CD4-positive, alpha-beta T cell treated with Interleukin-15 for 1 hour (primary cell): ENCODE measurements at places on chromosomes 7 and 10.

GRCh38 chr7:90552521-90552920 lies 43.6 kb upstream of the CDK14 start:
- no peak for DNase-seq

DNA sequence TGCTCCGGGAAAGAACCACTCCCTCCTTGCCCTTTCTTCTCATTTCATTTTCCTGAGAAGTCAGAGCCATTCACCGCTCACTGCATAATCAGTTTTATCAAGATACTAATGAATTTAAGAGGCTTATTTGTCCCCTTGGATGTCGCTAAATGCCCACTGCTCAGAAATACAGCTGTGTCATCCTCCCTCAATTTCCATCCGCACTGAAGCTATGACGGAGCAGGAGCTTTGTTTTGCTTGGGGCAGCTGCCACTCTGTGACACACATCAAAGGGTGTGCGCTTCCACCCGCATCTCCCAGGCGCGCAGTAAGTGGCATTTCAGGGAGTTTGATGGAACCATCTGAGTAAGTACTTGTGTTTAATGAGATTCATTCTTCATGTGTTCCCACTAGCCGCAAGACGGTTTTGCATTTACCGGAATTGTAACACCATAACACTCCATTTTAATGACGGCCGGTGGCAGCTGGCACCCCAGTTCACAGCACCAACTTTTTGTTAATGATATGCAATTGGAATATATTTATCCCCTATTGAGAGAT lies 103.8 kb upstream of the PARD3 start:
- no peak for DNase-seq

GRCh38 chr10:114352653-114353298 lies 51.5 kb downstream of the AFAP1L2 start:
- DNase-seq = no peak

DNA sequence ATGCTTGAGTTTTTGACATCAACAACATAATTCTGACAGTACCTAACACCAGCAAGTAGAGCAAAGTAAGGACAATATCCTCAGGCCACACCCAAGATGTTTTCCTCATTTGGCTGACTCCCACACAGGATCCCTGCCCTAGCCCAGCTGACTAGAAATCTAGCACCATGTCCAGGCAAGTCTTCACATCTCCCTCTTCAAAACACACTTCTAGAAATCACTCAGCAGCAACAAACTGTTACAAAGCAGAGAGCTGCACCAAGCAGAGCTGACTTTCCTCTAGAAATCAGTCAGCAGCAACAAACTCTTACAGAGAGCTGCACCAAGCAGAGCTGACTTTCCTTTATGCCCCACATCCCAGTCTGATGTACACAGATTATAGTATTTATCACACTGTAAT lies 7.7 kb downstream of the TMEM168 start:
- DNase-seq = no peak

GRCh38 chr7:155392726-155393570 lies 65.0 kb upstream of the EN2 start:
- no peak for DNase-seq

GRCh38 chr10:33298110-33298509 lies 36.4 kb downstream of the NRP1 start:
- DNase-seq = no peak

- no peak for DNase-seq
Observed at GRCh38 chr10:5603848-5604170, 62.6 kb downstream of the ASB13 start.

- DNase-seq = no peak
Observed at GRCh38 chr10:114059561-114059960, 15.9 kb downstream of the ADRB1 start.

DNA sequence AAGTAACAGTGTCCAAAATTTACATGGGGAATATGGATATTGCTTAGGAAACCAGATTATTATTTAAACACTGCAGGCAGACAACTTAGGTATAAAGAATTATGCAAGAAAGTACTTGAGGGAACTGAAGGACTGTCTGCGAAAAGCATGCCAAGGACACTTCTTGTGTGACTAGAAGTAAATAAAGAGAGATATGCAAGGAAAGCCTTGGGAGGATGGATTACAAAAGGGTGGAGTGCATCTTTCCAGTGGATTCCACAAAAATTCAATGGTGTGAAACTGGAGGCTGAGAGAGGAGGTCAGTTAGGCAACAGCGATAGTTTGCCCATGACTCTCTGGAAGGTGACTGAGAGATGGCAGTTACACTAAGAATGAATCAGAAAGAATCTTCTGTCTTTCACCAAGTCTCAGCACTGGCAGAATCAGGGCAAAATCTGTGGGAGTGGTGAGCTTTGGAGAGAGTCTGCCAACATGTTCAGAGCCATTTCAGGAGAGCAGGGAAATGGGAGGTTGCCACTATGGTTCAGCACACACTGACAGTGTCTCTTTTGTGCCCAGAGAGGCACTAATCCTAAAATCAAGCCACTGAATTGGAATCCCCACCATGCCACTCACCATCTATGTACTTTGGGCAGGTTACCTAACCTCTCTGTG lies 331.6 kb downstream of the BMPER start:
- no peak for DNase-seq

- no peak for DNase-seq
Observed at GRCh38 chr7:135364206-135364605, 130.6 kb downstream of the STRA8 start.

- DNase-seq = no peak
Observed at GRCh38 chr7:100689230-100690135, 4.6 kb downstream of the GIGYF1 start.

DNA sequence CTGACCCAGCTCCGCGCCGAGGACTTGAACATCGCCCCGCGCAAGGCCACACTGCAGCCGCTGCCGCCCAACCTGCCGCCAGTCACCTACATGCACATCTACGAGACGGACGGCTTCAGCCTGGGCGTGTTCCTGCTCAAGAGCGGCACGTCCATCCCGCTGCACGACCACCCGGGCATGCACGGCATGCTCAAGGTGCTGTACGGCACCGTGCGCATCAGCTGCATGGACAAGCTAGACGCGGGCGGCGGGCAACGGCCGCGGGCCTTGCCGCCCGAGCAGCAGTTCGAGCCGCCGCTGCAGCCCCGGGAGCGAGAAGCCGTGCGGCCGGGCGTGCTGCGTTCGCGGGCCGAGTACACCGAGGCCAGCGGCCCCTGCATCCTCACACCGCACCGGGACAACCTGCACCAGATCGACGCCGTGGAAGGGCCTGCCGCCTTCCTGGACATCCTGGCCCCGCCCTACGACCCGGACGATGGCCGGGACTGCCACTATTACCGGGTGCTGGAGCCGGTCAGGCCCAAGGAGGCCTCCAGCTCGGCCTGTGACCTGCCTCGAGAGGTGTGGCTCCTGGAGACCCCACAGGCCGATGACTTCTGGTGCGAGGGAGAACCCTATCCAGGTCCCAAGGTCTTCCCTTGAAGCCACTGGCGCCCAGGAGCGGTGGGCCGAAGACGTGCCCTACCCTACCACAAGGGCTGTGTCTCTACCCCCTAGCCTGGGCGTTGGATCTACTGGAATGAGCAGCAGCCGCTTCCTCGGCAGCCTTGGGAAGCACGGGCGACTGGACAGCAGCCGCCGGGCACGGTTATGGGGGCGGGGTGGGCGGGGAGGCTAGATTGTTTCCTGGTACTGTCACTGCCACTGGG lies 945 bp downstream of the ADO start:
- DNase-seq = no peak

DNA sequence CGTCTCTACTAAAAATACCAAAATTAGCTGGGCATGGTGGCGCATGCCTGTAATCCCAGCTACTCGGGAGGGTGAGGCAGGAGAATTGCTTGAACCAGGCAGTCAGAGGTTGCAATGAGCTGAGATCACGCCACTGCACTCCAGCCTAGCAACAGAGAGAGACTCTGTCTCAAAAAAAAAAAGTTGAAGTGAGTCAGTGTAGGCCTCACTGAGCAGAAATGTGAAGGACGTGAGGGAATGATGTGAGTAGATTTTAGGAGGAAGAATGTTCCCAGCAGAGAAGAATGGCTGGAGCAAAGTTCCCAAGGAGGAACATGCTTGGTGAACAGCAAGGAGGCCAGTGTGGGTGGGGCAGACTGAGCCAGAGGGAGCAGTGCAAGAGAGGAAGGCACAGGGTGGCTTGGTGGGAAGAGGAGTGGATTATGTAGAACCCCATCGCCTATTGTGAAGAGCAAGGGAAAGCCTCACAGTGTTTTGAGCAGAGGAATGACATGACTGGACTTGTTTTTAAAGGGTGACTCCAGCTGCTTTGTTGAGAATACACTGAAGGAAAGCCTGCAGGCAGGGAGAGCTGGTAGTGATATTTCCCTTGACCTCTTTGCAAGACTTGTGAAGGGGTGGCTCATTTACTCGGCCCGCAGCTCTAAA lies 708.7 kb downstream of the SUGCT start:
- no peak for DNase-seq

DNA sequence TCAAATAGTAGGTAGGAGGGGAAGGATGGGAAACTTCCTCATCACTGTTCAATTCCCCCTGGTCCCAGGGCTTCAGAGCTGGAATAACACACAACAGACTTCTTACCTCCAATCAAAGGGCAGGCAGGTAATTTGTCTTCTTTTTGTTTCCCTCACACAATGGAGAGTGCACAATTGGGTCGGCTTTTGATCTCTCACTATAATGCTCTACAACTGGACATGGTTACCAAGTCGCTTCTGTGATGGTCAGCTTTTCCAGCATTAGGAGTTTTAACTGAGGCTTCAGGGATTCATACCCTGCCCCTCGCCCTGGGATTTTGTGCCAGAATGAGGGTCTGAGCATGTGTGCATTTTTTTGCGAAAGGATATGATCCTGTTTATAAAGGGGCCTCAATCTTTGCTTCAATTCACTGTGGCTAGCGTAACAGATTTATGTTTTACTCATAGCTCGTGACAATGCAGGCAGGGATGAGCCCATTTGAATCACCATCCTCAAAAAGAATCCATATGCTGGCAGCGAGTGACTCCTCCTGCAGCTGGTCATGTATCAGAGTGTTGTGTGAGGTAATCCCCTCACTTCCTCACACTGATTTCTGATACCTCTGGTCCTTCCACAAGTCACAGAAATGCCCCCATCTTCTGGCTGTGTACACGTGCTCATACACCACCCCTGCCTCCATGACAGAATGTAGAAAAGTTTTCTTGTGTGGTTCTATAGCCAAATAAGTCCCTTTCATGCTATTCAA lies 189.6 kb downstream of the CTTNBP2 start:
- no peak for DNase-seq

GRCh38 chr7:39507866-39508551 lies 58.2 kb upstream of the YAE1 start:
- DNase-seq = no peak

GRCh38 chr7:134836447-134836846 lies 57.0 kb downstream of the CALD1 start:
- no peak for DNase-seq

DNA sequence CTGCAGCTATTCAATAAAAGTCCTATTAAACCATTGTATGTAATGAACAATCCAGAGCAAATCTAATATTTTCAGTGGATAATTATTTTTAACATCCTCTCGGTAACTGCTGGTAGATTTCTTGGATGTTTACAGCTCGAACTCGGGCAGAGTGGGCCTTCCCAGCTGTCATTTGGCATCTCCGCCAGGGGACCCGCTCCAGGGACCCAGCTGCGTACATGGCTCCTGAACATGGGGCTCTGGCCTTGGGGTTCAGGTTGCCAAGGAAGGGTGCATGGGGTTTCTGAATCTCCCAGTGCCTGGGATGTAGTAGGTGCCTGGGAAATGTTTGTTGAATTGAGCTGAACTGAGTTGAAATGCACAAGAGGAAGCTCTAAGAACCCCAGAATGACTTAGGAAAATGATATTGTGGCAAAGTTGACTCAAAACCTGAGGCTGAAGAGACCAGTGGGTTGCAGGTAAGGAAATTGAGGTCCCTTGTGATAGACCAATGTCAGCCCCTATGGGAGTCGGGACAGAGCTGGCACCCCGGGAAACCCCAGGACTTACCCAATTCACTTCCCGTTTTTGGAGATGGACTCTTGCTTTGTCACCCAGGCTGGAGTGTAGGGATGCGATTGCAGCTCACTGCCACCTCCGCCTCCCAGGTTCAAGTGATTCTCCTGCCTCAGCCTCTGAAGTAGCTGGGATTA lies 228.4 kb downstream of the CUX1 start:
- DNase-seq = peak; percentile 56

GRCh38 chr7:157391036-157391710 lies 54.4 kb downstream of the DNAJB6 start:
- DNase-seq = no peak

DNA sequence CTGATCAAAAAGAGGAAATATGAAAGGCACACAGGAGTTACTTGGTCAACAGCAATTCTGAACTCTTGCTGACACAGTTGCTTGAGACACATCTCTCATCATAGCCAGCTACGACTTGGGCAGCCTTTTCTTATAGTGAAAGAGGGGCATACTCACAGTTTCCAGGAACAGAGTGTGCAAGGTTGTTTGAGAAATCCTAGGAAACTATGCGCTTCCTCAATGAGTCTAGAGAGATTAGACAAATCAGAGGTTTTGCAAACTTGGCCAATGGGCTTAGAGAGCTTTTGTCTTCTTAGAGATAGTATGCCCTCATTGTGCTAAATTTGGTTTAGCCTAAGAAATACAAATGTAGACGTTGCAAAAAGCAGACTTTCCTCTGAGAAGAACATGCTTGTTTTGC lies 370.4 kb downstream of the HGF start:
- DNase-seq = no peak

GRCh38 chr7:151541709-151542499 lies 22.2 kb upstream of the RHEB start:
- DNase-seq = no peak

DNA sequence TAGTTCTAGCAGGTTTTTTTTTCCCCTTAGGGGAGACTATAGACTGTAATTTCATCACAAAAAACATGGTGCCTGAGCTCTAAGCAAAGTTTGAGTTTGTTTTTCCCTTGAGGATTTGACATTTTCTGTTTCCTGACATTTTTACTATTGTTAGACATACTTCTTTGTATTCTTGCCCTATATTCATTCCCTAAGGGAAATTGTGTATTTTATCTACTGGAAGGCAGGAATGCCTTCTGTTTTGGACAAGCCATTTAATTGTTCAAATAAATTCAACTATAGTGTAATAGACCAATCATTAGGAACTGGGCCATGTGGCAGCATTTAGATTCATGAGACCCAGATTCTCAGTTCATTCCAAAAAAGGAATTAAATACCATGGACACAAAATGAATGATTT lies 335.0 kb downstream of the EXOC4 start:
- DNase-seq = no peak

GRCh38 chr7:106793015-106793975 lies 71.8 kb upstream of the PIK3CG start:
- DNase-seq = no peak

- DNase-seq = no peak
Observed at GRCh38 chr10:133285217-133285616, 8.5 kb upstream of the ADAM8 start.

DNA sequence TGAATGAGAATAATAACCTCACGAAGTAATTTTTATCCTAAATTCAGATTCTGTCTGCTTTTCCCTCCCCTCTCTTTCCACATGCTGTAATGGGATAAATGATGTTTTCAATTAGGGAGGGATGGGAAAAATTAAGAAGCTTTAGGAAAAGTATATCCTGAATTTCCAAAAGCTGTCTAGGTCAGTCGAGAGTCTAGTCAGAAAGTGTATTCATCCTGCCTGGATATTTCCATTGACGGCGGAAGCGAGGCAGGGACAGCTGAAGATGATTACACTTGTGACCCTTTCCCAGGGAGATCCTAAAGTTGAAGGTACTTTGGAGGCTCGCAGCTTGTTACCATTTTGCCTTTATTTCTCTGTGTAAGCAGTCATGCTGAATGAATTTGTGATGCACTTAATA lies 204.1 kb downstream of the ZNF365 start:
- DNase-seq = no peak
